H54 (cell line): ENCODE measurements at places on chromosomes 1 and 21.

- DNase-seq, result no peak
Observed at GRCh38 chr1:176157995-176158394, 49.1 kb downstream of the COP1 start.

GRCh38 chr1:51534447-51534846 is 15.4 kb upstream of the EPS15 start:
- DNase-seq, result no peak

DNA sequence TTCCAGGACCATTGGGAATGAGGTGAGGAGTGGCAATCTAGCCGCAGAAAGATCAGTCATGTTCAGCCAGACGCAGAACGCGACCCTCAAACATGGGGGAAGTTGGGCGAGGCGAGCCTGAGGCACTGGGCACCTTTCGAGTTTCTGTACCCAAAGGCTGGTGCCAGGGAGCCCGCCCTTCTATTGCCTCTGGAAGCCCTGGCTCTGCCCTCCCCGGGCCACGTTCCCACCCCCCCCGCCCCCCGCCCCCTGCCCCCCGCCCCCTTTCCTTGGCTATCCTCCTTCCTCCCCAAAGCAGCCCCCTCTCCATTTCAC is 2.2 kb upstream of the ZBTB7B start:
- no peak for DNase-seq

DNA sequence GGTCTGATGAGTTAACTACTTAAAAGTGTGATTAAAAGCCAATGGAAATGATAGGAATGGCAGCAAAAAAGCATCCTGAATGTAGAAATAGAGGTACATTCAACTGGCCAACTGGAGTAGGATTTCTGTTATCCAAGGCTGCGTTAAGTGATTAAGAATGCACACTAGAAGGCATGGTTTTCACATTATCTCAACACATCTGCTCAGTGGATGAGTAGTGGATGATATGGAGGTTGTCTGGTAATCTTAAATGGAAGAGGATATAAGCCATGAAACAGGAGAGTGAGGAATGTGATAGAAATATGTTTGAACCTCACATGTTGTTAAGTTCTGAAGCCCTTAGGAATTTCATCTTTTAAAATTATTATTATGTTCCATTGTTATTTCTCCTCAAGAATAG is 839.9 kb downstream of the USP25 start:
- DNase-seq, result no peak

DNA sequence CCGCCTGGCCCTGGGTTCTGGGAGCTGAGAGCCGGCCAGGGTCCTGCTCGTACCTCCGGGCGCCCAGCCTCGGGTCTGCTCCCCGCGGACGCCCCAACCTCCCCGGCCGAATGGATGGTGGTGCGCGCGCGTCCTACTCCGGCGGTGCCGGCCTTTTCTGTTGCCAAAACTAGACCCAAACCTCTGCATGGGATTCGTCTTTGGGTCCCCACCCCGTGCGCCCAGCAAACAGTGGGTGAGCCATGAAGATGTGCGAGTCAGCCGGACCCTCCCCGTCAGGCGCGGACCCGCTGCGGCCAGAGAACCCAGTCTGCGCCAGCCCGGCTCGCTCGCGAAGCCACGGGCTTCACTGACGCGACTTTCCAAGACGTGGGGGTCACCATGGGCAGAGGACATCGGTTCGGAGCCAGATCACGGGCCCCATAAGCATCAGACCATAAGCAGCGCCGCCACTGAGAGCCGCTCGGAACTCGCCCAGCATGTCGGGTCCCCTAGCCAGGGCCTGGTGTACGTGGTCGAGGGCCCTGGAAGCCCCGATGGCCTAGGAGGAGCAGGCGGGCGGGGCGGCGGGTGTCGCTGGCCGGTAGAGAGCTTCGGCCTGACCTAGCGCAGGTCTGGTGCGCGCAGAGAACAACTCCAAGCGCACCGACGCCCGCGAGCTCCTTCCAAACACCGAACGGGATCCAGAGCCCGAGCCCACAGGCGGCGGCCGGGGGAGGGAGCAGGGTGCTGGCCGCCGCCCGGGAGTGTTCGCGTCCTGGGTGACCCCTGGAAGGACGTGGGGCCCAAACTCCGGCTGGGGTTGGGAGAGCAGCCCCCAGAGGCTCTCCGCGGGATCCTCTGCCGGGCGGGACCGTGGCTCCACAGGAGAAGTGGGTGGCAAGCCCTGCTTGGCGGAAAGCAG is 1.0 kb upstream of the TP73 start:
- DNase-seq, result no peak

GRCh38 chr1:36366091-36366661 is 19.5 kb downstream of the STK40 start:
- DNase-seq, result no peak

GRCh38 chr1:116194568-116194967 is 83.4 kb downstream of the MAB21L3 start:
- DNase-seq, result no peak
